Glomerular endothelial cell (primary cell): ENCODE measurements at places on chromosomes 11 and 22.

- no peak for DNase-seq
These were observed 36.1 kb upstream of the CLPB start for GRCh38 chr11:72470386-72470785.

DNA sequence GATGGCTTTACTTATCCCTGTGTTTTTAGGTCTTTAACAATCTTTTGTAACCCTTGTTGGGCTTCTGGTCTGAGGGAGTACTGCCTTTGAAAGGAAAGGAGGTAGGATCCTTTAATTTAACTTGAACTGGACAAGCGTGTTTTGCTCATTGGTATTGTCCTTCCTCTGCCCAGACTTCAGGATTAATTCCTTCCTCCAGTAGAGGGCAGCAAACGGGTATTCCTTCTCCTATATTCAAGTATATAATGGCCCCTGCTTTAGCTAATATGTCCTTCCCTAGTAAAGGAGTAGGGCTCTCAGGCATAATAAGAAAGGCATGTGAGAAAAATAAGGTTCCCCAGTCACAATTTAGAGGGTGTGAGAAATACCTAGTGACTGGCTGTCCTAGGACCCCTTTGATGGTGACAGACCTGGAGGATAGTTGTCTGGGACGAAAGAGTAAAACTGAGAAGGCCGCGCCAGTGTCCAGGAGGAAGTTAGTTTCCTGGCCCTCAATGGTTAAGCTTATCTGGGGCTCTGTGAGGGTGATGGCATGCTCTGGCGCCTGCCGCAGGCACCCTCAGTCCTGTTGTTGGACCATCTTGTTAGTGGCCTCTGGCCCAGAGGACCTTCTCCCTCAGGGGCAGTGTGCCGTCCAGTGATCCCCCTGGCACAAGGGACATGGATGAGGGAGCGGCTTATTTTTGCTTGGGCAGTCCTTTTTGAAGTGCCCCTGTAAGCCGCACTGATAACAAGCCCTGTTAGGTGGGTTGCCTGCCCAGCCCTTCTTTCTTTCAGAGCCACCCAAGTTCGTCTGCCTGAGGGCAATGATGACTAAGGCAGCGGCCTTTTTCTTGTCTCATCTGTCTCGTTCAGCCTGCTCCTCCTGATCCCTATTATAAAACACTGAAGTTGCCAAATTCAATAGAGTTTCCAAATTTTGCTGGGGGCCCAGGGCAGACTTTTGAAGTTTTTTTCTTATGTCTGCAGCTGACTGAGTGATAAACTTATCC, 51.8 kb downstream of the C11orf71 start:
- peak; percentile 54 for DNase-seq

DNA sequence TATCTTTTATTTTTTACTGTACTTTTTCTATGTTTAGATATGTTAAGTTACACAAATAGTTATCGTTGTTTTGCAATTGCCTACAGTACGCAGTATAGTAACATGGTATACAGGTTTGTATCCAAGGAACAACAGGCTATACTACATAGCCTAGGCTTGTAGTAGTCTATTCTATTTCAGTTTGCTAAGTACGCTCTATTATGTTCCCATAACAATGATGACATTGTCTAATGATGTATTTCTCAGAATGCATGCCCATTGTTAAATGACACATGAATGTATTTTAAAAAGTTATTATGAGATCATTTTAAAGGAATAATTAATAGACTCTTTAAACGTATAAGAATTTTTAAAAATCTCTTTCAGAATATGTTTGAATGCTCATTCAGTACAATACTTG, 696.7 kb upstream of the CCDC90B start:
- DNase-seq = no peak

DNA sequence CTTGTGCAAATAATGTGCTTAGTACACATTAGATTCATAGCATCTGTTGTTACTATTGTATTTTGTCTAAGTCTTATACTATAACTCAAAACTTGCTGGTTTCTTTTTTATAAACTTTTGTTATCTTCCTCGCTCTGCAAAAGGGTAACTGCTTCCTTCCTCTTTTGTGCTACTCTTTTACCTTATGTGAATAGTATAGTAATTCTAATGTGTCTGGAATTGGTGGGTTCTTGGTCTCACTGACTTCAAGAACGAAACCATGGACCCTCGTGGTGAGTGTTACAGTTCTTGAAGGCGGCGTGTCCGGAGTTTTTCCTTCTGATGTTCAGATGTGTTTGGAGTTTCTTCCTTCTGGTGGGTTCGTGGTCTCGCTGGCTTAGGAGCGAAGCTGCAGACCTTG, 563.1 kb upstream of the LUZP2 start:
- no peak for DNase-seq

- DNase-seq = no peak
These were observed 80.3 kb downstream of the ETS1 start for GRCh38 chr11:128506999-128507611.

- no peak for DNase-seq
These were observed 880.6 kb downstream of the NTM start for GRCh38 chr11:132251061-132251460.
